ENCODE measurements at places on chromosomes 1 and 21.

DNA sequence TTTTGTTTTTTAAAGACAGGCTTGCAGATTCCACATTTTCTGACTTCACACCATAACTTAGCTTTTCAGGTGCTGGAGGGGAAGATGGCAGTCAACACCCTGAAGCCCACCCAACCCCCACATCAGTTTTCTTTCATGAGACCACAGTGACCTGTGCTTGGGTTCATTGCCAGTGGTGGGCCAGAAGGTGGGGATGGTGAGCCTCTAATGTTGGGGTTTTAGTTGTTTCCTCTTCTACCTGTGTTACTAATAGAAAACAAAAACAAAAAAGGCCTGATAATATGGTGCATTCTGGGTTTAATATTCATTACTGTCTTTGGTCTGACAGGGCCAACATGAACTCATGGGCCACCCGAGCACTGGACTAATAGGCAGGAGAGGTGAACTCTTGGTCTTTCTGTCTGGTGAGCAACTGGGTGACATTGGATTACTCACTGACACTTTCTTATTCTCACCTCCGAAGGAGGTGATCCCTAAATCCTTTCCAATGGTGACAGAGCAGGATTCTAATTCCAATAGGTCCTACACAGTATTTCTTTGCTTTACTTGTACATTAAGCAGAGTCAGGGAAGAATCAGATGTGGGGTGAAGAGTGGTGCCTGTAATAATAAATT lies 132.8 kb downstream of the CLIC6 start:
- no peak for DNase-seq

GRCh38 chr1:94319319-94320102 lies 82.1 kb upstream of the ARHGAP29 start:
- DNase-seq: no peak

- no peak for DNase-seq
Observed at GRCh38 chr1:180994262-180994661, 28.4 kb downstream of the STX6 start.

DNA sequence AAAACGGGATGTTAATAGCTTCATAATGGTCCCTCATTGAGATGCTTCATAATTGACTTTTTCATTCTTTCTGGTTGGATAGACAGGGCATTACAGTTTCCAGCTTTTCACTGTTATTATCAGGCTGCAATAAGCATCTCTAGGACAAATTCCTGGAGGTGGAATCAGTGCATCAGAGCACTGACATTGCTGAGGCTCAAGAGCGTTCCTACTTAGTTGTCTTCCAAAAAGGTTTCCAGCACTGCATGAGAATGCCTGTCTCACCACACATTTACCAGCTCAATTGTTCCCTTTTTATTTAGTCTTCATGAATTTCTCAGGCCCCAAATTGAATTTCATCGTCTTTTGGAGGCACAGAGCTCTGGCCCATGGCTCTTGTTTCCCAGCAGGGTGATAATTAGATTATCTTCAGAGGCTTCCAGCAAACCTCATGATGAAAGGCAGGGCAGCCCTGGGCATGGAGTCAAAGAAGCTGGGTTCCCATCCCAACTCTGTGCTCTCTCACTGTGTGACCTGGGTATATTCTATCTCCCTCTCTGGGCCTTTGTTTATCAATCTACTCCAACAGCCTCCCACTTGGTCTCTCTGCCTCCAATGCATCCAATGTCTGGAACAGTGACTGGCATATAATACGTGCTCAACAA lies 451.4 kb downstream of the PTPRU start:
- no peak for DNase-seq

- DNase-seq: no peak
Observed at GRCh38 chr1:61461406-61462384, 263.2 kb downstream of the TM2D1 start.

- DNase-seq: no peak
Observed at GRCh38 chr1:166730299-166730888, 108.9 kb upstream of the POGK start.

DNA sequence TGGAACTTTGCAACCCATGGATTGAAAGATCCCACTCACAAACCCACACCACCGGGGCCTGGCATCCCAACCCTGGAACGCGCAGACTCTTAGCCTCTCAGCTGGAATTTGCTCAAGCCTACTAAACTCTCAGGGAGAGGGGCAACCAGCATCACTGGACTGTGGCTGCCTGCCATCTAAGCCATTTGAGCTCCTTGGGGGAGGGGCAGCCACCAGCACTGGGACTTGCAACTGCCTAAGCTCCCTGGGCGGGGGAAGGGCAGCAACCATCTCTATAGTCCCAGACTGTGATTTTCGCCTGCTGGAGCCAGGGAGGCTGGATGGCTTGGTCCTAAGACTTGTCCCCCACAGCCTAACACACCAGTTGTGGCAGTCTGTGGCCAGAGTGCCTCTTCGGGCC lies 122.3 kb downstream of the SNX7 start:
- no peak for DNase-seq

- no peak for DNase-seq
Observed at GRCh38 chr1:232481091-232481490, 148.8 kb downstream of the SIPA1L2 start.

DNA sequence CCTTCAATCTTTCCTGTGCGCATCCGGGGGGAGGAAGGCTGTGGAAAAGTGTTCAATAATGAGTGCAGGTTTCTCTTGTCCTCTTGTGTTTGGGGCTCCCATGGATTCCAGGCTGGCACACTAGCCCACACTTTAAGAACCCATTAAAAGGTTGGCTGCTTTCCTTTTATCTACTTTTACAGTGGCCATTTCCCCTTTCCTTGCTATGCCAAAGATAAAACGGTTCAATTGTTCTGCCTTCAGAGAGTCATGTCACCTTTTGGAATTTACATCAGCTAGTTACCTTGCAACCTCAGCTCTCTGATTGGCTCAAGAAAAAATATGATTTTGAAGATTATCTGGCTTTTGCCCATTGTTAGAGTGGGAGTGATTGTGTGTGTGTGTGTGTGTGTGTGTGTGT lies 182.3 kb downstream of the SDCCAG8 start:
- no peak for DNase-seq

DNA sequence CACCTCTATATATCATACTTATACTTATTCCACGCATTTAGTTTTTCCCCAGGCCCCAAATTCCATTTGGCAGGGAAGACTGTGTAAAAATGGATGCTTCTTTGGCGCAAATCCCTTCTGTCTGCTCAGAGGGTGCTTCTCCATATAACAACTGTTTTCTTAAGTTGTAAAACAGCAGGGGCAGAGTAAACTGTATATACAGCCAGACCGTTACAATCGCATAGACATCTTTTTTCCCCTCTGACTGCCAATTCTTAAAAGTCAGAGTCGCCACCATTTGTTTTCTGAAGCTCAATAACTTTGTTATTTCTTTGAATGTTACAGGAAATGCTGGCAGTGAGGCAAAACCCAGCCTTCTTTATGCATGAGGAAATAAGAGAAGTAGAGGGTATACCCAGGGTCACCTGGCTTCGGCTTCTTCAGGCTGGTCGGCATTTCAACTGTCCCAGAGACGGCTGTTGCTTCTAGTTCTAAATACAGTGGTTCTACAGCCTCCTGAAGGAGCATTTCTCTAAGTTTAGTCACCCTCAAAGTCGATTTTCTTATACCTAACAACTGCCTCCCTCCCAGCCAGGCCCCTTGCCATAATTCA lies 188.4 kb downstream of the CLIC6 start:
- DNase-seq: no peak

DNA sequence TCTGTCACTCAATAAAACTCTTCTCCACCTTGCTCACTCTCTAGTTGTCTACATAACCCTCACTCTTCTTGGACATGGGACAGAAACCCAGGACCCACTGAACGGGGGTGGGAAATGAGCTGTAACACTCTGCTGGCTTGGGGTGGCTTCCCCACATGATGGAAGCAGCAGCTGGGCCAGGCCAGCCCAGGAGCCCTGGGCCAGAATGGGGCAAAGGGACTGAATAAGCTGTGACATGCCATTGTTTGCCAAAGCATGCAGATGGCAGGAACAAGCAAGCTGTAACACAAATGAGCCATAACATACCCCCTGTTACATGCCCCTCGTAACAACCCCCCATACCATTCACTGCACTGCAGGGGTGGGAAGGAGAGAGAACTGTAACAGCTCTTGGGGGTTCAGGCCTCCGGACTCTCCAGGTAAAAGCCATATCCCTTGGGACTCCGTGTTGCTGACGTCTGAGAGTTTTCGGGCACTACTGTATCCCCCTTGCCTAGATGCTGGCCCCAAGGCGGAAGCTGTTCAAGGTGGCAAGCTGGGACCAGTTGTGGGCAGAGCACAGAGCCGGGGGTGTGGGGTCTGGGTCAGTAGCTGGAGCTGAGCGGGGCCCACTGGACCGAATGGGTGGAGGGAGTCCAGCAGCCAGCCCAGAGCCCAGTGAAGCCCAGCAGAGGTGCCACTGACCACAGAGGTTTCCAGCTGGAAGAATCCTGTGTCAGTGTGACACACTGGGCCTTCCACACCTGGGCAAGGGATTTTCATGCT lies 56.1 kb upstream of the DMRTB1 start:
- DNase-seq: no peak

DNA sequence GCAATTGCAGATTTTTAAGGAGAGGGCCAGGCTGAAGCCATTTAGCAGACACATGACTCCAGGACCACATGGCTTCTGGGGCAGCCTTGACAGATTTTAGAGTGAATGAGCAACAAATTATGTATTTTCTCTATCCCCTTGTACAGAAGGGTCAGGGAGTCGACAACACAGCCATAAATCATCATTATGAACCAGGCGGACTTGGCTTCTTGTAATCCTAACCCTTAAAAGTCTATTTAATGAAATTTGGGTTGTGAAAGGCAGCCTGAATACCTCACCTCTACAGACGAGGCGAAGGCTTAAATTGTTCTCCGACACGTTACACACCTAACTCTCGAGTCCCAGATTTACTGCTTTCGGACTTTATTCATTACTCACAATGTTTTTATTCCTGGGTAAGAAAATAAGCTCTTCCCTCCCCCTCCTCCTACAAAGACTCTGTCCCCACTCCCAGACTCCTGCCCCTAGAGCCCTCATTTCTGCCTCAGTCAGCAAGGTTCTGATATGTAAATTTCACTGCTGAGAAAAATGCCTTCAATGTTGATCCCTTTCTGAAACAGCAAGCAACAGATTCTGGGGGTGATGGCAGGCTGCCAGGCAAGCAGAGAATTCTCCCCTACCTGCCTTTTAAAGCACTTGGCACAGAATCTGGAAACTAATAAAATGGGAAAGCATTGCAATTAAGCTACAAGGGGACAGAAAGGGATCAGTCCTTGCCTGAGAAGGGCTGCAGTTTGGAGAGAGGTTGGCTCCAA lies 51.6 kb downstream of the PLPP3 start:
- no peak for DNase-seq

GRCh38 chr1:96581772-96582171 lies 139.8 kb upstream of the PTBP2 start:
- no peak for DNase-seq

DNA sequence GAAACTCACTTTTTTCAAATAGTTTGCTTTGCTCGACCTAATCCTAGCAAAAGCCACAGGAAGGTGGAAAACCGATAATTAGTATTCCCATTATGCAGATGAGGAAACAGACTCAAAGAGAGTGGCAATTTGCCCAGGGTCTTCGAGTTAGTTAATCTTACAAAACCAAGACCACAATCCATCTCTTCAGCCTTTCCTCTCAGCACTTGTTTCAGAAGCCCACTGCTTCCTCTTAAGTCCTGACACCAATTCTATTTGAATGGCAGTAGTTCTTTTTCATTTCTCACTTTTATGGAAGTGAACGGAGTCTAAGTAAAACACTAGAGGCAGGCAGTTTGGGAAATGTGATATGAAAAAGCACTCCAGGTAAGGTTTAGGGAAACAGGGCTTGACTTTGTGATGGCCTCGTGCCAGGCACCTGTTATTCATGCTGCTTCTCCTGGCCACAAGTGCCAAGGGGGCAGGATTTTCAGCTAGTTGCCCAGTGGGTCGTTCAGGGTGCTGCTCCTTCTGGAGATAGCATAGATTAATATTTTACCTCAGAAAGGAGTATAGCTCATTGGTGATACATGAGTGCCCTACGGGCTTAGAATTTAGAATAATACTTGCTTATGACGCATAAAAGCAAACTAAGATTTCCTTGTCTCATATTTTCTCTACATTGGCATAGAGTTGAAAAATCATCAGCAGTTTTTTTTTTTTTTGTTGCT lies 76.6 kb upstream of the NRIP1 start:
- DNase-seq: no peak

DNA sequence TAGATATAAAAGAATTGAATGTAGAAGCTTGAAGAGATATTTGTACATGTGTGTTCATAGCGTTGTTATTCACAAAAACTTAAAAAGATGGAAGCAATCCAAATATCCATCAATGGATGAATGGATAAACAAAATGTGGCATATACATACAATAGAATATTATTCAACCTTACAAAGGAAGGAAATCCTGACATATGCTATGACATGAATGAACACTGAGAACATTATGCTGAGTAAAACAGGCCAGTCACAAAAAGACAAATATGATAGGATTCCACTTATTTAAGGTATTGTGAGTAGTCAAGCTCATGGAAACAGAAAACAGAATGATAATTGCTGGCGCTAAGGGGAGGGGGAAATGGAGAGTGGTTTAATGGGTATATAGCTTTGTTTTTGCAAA lies 47.0 kb upstream of the DYRK1A start:
- DNase-seq: no peak

DNA sequence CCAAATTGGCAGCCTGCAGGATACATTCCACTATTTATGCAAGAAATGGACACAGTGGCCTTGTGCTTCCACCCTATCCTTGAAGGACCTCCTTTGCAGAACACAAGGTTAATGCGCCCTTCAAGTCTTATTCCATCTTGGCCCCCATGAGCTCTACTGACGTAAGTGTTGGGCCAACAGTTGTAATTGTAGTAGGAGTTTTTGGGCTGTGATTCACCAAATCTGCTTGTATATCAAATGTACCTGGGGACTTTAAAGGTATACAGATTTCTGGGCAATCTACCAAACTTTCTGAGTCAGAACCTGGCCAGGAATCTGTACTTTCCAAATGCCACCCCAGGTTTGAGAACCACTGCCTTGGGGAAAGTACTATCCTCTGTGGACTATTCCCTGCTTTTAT lies 100.9 kb upstream of the MARK1 start:
- no peak for DNase-seq

DNA sequence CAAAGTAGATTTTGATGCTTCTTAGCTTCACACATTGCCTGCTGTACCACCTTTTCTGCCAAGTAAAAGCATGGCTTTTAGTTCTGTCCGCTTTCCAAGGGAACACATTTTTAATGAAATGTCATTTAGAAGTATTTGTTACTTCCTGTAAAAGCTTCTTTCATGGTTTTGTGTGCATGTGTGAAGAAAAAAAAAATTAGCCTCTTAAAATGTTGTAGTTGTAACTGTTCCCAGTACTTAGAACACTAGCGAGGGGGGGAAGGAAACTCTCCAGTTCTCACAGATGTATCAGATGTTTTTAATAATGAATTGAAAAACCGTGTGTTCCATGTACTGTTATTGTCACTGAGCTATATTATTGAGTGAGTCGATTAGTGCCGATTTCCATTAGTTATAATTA lies 568.3 kb upstream of the ADGRL2 start:
- no peak for DNase-seq

DNA sequence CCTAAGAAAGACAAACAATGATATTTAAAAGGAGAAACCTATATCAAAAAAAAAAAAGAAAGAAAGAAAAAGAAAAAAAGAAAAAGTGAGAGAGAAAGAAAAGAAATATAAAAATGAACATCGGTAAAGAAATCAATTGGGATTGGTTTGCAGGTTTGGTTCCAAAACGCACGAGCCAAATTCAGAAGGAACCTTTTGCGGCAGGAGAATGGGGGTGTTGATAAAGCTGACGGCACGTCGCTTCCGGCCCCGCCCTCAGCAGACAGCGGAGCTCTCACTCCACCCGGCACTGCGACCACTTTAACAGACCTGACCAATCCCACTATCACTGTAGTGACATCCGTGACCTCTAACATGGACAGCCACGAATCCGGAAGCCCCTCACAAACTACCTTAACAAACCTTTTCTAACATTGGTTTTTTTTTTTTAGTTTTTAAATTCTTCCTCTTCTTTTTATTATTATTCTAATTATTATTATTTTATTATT lies 11.7 kb downstream of the LHX9 start:
- no peak for DNase-seq
